Hepatocyte (in vitro differentiated cells): ENCODE measurements at places on chromosomes 11 and 22.
A peak's percentile ranks its signal among the peaks of the same experiment; 100 is the strongest.

DNA sequence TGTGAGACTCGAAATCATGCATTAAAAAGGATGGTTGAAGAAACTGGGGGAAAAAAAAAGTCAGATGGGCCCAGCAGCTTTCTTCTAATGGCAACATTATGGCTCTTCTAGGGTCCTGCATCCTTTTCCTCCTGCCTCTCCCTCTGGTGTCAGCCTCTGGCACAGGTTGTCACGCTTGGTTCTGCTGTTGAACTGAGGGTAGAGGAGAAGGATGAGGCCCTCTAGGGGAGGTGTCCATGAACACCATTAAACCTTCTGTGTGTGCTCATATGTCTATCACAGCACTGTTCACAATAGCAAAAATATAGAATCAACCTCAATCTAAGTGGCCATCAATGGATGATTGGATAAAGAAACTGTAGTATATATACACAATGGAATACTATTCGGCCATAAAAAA lies 36.0 kb downstream of the BUD13 start:
- DNase-seq = no peak

GRCh38 chr11:69950120-69950519 lies 128.0 kb upstream of the ANO1 start:
- peak; percentile 44 for DNase-seq

DNA sequence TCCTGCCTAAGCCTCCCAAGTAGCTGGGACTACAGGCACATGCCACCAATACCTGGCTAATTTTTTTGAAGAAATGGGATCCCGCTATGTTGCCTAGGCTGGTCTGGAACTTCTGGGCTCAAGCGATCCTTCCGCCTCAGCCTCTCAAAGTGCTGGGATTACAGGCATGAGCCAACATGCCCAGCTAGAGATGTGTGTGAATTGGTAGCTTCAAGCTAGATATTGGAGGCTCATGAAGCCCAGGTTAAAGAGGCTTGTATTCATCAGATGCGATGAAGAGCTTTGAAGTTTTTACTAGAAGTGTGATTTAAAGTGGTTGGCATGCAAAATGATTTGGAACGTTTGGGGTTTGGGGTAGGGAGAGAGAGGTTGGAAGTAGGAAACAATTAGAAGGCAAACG lies 19.6 kb downstream of the NF2 start:
- no peak for DNase-seq

GRCh38 chr22:36912694-36913426 lies 568 bp upstream of the CSF2RB start:
- DNase-seq = no peak

- no peak for DNase-seq
Observed at GRCh38 chr11:77611921-77612320, 22.2 kb downstream of the AQP11 start.

DNA sequence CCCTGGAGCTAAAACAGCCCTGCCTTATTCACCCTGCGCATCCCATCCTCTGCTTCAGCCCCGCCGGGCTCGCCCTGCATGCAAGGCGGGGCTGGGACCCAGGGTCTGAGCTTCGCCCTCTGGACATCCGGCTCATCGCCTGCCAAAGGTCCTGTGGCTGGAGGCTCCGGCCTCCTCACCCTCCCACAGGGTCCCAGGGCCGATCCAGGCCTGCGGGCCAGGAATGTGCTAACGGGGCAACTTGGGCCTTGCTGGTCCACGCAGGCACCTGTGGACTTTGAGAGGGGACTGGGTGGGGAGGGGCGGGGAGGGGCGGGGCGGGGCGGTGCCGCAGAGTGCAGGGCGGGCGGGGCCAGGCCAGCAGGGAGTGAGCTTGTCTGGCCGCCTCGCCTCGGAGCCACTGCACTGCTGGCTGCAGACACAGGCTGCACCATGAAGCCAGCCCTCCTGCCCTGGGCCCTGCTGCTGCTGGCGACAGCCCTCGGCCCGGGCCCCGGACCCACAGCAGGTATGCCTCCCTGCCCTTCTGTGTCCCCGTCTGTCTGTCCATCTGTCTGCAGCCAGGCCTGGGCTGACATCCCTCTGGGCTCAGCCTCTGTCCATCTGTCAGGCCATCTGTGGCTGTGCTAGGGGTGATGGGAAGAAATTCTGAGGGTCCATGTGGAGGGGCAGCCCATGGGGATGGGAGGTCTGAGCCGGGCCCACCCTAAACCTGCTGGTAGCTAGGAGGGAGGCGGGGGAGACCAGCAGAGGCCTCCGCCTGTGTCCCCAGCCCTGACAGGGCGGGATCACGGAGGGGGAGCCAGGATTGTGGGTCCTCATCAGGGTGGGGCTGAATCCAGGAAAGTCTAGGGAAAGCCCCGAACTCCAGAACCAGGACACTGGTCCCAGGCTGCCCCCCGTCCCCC lies at the start of gene SUSD2:
Gene SUSD2 (plus strand): TSS at position 400 of the 908 bp plus-strand sequence. CDS start 33 bp downstream, at position 433.
- DNase-seq = peak; percentile 72

DNA sequence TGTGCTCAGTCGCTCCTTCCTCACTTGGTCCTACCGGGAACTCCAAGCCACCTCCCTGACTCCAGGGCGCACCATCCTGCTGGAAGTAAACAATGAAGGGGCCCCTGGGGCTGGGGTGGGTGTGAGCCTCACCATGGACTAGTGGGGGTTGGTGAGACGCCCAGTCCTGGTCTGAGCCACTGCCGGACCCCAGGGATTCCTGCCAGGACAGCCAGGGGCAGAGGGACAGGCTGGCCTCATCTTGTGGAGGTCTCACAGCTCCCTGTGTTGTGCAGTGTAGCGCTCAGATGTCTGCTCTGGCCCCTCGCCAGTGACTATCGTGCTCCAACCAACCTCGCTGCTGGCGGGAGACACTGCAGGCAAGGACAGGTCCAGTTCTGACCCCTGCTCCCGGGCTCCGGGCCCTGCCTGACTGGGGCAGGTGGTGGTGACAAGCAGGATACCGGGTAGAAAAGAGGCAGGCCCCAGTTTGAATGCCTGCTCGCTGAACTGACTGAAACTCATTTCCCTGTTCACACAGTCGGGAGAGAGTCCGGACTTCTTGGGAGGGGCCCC lies 1021.4 kb downstream of the BRD1 start:
- no peak for DNase-seq

- DNase-seq = no peak
Observed at GRCh38 chr11:102158164-102158735, 48.0 kb downstream of the YAP1 start.

GRCh38 chr11:2726964-2727363 lies 27.2 kb upstream of the KCNQ1OT1 start:
- DNase-seq = no peak

- no peak for DNase-seq
Observed at GRCh38 chr22:25697181-25697664, 44.8 kb upstream of the MYO18B start.

DNA sequence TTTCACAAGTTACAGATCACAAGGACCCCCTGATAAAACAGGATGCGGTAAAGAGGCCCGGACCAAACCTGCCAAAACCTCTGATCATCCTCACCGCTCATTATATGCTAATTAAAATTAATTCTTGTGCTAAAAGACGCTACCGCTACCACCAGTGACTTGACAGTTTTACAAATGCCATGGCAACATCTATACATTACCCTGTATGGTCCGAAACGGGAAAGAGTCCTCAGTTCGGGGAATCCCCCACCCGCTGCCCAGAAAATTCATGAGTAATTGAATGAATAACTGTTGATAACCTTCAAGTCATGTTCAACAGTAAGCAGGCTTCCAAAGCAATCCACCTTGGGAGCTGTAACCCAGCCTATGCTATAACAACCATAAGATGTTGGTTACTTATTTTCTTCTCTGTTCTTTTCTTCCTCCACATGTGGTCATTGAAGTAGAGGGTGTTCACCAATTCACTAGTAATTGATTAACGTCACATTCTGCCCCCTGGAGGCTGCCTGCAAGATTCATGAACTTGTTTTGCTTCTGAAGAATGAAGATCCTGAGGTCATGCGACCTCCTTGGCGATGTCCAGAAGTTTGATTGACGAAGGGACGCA lies 20.6 kb downstream of the APOBEC3H start:
- DNase-seq = peak; percentile 62

DNA sequence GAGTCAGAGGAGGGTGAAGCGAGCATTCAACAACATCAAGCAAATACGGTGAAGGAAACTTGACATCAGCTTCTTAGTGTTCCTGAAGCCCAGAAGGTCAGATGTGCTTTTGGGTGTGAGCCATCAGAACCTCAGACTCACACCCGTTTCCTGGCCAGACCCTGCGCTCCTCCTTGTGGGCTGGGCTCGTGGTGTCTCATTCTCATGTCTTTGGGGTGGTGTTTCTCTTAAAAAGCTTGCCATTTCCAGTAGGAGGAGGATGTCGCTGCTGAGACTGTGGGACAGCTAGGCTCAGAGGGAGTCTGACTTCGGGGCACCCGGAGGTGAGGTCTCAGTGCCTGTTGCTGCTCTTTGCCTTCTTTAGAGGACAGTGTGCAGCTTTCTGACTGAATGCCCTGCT lies 24.2 kb downstream of the PPFIBP2 start:
- DNase-seq = no peak

DNA sequence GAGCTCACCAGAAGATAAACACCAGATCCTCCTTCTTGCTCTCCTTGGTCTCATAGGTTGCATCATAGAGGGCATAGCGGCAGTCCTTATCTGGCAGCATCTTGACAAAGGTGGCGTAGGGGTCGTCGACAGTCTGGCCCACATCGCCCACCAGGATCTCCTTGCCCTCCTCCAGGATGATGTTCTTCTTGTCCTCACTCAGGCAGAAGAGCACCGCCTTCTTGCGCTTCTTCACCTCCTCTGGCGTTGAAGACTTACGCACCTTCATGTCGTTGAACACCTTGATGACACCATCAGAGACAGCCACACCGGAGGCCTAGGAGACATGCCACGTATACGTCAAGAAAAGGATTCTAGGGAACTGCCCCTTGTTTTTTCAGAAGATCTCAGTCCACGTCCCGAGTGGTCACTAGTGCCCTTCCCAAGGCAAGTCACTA lies 2.0 kb downstream of the CFL1 start:
- DNase-seq = peak; percentile 13

GRCh38 chr11:60700689-60701468 lies 1.5 kb downstream of the MS4A8 start:
- peak; percentile 41 for DNase-seq

- no peak for DNase-seq
Observed at GRCh38 chr11:82599836-82600235, 133.8 kb downstream of the FAM181B start.
